ENCODE measurements at places on chromosomes 5 and 9. TPM values are rescaled to one million over a fixed set of nuclear protein-coding genes. Genes with fewer than 3 reads are reported as not detected.

Gene LCN15
- total RNA-seq, result 0.29 TPM

Gene GLDC
- total RNA-seq, result 115 TPM

Gene FOXD1
- 0.04 TPM for total RNA-seq

Gene LCN1
- not detected for total RNA-seq

Gene ZNF169
- 1.4 TPM for total RNA-seq

Gene CLIC3
- total RNA-seq, result 0.34 TPM

Gene TPPP
- not detected for total RNA-seq

Gene CDH10
- total RNA-seq, result 0.04 TPM

Gene ADAMTS2
- 0.24 TPM for total RNA-seq

Gene GAS1
- not detected for total RNA-seq

Data from HepG2 (cell line).